ENCODE measurements at places on chromosomes 11 and 22.

DNA sequence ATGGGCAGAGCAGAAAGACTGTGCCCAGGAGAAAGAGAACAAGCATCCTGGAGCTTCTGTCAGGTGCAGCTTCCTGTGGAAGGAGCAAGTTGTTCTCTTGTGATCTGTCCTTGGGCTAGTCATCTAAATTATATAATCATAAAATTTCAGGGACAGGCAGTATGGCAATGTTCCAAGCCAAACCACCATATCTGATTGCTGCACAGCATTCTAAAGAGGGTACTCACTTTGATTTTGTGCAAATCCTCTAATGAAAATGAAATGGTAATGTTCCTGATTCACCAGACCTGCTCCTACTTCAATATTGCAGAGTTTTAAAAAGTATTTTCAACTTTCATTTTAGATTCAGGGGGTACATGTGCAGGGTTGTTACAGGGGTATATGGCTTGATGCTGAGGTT is at the start of gene PATE2:
TSS of gene PATE2 (minus strand) at position 101 of the 400 bp plus-strand sequence. CDS start at position 46, 55 bp downstream.
- DNase-seq, result no peak

DNA sequence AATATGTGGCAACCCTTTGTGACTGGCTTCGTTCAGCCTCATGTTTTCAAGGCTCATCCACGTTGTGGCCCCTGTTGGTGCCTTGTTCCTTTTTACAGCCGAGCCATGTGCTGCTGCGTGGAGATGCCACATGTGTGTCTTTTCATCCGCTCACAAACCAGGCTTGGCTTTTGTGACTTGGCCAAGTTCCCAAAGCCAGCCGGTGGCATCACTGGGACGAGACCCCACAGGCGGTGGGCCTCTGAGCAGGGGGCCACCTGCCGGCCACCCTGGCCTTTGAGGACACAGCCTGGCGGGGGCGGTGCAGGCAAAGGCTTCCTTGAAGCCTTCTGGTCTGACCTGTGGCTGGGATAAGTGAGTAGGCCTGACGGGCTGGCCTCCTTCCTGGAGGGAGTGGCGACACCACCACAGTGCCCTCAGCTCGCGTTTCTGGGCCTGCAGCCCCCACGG is 10.5 kb downstream of the GRK2 start:
- peak; percentile 98 for DNase-seq

DNA sequence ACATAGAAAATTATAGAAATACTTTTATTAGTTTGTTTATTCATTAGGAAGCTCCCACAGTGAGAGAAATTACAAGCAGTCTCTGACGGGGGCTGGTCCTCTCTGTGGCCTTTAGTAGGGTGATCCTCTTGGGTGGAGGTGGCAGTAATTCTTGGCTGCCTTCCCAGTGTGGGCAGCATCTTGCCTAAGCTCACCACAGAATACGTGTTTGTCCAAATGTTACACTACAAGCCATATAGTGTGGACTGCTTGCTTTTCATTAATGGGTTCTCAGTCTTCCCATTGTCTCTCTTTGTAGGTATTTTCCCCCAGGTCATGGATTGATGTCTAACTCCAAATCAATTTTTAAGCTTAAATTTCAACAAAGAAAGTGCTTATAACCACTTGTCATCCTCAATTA is 43.3 kb downstream of the ENDOD1 start:
- no peak for DNase-seq

DNA sequence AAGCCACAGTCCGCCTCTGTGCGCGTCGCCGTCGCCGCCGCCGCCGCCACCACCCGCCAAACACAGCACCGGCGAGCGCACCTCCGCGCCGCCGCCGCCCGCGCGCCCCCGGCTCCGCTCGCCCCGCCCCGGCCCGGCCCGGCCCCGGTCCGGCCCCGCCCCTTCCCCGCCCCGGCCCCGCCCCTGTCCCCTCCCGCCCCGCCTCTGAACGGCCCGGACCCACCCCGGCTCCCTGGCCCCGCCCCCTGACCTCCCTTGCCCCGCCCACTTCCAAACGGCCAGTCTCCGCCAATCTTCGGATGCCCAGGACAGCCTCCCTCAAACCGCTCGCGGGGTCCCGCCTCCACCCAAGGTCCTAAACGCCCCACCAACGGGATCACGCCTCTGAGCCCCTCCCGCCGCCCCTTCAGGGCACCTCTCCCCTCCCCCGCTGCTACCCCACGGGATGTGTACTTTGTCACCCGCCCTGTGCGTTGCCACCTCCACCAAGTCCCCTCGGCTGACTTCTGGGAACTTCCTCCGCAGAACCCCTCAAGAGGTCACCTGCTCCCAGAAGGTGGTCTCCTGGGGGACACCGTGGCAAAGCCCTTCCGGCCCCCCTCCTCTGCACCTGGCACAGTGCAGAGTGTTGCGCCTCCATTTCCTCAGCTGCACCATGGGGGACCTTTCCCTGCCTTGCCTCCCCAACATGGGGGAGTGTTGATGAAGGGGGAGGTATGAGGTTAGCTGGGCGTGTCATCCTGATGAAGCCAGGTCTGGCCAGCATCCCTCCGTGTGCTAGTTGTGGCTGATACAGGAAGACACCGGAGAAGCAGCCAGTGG is at the start of gene KIAA0930:
TSS of gene KIAA0930 (minus strand) at position 85 of the 822 bp plus-strand sequence. CDS start 191 bp downstream, outside the sequence.
- DNase-seq, result no peak

DNA sequence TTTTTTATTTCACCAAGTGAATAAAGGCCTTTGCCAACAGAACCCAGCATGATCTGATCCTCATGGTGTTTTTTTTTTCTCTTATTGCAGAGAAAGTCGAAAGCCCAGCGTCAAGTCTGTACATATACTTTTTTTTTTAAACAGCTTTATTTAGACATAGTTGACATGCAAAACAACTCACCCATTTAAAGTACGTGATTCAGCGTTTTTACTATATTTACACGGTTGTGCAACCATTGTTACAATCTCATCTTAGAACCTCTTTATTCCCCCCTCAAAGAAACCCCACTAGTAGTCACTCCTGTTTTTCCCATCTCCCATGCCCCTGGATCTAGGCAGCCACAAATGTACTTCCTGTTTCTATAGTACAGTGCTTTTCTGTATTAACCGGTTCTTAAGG is 20.6 kb upstream of the AP1B1 start:
- no peak for DNase-seq

DNA sequence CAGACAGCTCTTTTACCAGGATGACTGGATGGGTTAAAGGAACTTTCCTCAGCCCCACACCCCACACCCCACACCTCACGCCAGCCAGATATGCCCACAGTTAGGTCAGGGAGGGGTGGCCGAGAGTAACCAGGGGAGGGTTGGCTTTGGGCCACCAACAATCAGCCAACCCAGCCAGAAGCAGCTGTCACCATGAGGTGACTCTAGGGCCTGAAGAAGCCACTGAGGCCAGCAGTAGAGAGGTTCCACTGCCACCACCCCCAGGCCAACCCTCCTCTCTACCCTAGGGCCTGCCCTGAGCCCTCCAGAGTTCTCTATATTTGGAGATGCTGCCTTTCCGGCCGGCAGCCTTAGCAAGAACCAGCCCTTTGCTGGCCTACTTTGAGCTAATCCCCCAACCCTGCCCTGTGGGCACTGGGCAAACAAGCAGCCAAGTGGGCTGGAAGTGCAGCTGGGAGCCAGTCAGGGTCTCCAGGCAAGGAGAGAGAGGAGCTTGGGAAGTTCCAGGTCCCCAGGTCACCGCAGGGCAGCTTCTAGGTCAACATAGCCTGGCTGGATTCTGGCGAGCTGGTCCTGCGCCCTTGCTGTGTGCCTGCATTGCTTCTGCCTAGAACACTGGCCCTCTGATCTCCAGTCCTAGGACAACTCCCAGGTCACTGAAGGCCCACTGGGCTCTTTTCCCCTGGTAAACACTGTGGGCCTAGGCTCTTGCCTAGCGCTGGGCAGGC is 12.0 kb upstream of the SYT8 start:
- DNase-seq, result no peak

DNA sequence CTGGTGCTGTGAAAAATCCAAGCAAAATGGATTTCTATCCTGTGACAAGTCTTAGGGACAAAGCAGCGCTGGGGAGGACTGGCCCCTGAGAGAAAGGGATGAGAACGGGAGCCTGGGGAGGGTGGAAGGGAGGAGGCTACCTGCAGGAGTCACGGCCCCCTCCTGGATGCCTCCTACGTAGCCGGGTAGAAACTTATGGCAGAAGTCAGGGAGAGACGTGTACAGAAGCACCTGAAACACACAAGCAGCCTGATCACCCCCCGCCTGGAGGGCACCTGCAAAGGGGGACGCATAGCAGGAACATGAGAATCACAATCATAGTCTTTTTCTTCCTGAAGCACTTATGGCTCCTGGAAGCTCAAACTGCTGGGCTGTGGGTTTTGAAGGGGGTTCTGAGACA is 6.1 kb downstream of the DHCR7 start:
- DNase-seq, result no peak

DNA sequence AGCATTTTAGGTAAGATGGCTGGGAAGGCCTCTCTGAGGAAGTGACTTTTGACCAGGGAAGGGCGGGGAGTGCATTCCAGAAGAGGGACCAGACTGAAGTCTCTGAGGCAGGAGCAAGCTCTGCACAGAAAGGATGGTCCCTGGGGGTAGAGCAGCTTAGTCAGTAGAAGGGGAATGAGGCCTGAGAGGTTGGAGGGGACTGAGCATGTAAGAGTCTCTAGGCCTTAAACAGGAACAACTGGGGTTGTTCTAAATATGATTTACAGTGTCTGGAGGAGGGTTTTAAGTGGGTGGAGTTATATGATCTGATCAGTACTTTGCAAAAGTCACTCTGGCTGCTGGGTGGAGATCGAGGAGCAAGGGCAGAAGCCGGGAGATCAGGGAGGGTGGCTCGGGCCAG is 31.7 kb upstream of the TEF start:
- DNase-seq, result no peak

GRCh38 chr11:46356924-46357482 is 9.7 kb downstream of the DGKZ start:
- DNase-seq, result no peak

DNA sequence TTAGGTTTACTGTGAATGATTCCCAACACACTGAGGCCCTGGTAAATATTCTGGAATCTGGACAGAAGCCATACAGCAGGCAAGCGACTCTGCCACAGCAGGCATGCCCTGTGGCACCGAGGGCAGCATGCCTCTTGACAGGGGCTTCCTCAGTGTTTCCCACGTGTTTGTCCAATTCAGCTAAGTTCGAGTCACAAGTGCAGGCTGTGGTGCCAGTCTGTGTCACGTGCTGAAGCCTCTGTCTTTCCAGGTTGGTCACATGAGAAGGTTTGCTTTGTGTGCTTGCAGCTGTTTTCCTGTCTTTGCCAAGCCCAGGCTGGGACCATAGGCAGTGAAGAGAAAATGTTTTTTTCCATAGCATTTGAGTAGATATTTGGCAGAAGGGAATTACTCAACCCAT is 2.4 kb upstream of the PPFIBP2 start:
- DNase-seq, result no peak

GRCh38 chr11:65595131-65595530 is 469 bp downstream of the KCNK7 start:
- no peak for DNase-seq

DNA sequence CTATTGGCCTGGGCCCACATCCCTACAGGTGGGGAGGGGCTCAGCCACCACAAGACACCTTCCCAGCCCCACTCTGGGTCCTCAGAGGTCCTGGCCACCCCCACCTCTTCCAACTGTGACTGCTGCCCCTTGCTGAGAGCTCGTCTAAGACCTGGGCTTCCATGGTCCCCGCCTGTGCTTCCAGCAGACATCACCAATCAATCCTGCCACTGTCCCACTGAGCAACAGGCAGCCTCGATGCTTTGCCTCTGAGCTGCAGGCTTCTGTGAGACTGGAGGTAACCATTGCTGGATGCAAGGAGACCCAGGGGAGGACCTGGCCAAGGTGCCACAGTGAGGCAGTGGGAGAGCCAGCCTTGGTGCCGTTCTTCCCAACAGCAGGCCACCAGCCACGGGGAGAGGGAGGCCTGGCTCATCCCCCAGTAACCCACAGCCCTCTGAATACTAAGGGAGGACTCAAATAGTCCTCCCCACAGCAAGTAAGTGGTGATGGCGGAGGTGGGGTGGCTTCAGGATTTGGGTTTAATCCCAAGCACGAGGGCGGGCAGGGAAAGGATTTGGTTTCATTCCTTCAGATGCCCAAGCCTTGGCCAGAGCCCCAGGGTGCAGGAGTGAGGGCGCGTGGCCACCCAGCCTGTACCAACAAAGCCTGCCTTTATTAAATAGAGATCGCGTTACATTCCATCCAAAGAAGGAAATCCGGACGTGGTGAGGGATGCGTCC is 5.5 kb upstream of the FADS3 start:
- no peak for DNase-seq

DNA sequence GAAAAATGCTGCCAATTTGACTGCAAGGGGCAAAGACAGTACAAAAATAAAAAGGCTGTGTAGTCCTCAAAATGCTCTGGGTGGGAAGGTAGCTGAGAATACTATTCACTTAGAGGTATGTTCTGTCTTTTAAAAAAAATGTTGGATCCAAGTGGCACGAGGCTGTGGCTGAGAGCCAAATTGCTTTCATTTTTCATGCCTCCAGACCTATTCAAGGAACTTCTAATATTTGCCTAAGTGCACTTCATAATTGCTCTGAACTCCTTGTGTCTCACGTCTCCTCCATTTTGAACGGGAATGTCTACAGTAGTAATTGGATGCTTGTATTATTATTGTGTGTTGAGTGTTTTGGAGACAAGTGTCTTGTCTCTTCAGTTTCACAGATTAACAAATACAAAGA is 19.1 kb upstream of the SLC22A25 start:
- DNase-seq, result no peak

- no peak for DNase-seq
These were observed 4.5 kb downstream of the OR10G7 start for GRCh38 chr11:124036666-124037065.

GRCh38 chr11:11374358-11375148 is 21.5 kb upstream of the CSNK2A3 start:
- DNase-seq, result no peak

GRCh38 chr11:95920460-95921105 is 3.3 kb downstream of the MTMR2 start:
- no peak for DNase-seq

DNA sequence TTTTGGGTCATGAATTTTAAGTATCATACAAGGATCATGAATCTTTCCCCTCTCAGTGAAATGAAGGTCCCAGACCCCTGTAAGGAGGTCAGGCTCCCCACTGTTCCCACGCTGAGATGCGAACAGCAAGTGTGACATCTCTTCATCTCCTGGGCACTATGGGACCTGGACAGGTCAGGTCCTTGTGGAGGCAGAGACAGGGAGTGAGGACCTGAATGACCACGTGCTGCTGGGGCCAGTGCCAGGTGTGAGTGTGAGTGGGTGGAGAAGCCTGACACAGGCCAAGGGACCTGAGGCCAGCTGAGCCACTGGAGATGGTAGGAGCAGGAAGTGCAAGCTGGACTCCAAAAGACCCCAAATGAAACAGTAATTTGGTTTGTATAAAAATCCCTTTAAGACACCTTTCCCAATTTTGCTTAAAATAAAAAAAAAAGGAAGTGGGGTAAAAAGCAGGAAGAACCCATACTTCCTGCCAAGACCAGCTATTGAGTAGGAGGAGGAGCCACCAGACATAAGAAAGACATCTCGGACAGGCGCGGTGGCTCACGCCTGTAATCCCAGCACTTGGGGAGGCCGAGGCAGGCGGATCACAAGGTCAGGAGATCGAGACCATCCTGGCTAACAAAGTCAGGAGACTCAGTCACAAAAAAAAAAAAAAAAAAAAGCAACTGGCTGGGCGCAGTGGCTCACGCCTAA is 35.4 kb upstream of the SERPIND1 start:
- no peak for DNase-seq
